Activated T-helper 2 cell treated with anti-CD3 and anti-CD28 coated beads, Interferon-gamma antibody, Interleukin-2, Interleukin-4, amounts not matched to agents 10 μg/mL and 5 μg/mL and 100 μg/mL, durations not matched to agents 14 hours and 24 hours and 36 hours (primary cell): ENCODE measurements at places on chromosomes 4 and X. TPM values are rescaled to one million over a fixed set of nuclear protein-coding genes. Genes with fewer than 3 reads are reported as not detected.

Gene SSX2
- total RNA-seq: not detected in 2 replicates

Gene CLDN22
- total RNA-seq: not detected in 2 replicates

DNA sequence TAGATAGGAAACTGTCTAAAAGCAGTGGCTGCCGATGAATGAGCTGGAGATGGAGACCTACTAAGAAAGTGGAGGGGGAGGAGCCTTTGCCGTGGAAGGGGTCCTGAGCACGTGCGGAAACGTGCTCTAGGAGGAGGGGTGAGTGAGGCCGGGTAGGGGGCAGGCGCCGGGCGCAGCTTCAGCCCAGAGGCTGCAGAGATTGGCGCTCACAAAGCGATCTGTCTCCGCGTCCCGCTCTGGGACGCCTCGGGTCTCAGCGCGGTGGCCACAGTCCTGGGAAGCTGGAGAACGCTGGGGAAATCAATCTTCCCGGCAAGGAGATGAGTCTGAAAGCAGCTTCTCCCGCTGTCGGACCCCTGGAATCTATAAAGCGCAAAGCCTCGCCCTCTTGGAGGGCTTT lies 444 bp upstream of the ARHGAP6 start:
- no peak for DNase-seq

DNA sequence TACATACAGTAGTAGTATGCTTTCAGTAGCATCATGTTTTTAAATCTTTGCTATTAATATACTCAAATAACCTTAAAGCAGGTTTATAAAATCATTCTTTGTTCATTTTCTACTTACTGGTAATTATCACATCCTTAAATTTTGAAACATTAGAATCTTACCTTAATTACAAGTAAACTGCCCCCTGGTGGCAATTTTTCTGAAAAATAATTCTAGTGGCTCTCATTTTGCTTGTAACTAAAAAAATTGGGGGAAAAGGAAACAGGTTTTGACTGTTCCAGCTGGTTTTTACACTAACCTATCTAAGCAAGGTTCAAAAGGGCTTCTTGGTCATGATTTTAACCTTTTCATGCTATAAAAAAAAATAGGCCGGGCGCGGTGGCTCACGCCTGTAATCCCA lies 18.5 kb upstream of the DCAF4L1 start:
- no peak for DNase-seq
